ENCODE measurements at places on chromosomes 7 and 10.
A peak's percentile ranks its signal among the peaks of the same experiment; 100 is the strongest.

DNA sequence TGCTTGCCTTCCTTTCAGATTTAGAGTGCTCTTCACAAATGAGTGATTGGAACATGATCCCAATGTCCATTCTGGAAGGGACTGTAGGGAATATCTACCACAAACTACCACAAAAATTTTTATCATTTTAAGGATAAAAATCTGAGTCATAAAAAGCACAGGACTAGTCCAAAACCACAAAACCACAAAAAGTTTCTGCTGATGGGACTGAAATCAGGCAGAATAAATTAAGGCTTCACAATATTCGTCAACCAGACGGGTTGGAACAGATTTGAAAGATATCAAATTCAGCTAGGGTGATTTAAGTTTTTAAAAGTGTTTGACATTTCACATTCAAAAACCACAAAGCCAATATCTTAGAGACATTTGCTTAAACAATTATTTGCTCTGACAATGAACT, 100.1 kb upstream of the PTN start:
- DNase-seq = peak; percentile 32

GRCh38 chr7:46604241-46604661, 683.2 kb upstream of the IGFBP3 start:
- no peak for DNase-seq

GRCh38 chr7:70744492-70744891, 387.5 kb upstream of the GALNT17 start:
- no peak for DNase-seq

- DNase-seq = no peak
These were observed 132.3 kb upstream of the CHST15 start for GRCh38 chr10:124225467-124226270.

GRCh38 chr7:45387837-45388236, 186.3 kb upstream of the ADCY1 start:
- DNase-seq = no peak

DNA sequence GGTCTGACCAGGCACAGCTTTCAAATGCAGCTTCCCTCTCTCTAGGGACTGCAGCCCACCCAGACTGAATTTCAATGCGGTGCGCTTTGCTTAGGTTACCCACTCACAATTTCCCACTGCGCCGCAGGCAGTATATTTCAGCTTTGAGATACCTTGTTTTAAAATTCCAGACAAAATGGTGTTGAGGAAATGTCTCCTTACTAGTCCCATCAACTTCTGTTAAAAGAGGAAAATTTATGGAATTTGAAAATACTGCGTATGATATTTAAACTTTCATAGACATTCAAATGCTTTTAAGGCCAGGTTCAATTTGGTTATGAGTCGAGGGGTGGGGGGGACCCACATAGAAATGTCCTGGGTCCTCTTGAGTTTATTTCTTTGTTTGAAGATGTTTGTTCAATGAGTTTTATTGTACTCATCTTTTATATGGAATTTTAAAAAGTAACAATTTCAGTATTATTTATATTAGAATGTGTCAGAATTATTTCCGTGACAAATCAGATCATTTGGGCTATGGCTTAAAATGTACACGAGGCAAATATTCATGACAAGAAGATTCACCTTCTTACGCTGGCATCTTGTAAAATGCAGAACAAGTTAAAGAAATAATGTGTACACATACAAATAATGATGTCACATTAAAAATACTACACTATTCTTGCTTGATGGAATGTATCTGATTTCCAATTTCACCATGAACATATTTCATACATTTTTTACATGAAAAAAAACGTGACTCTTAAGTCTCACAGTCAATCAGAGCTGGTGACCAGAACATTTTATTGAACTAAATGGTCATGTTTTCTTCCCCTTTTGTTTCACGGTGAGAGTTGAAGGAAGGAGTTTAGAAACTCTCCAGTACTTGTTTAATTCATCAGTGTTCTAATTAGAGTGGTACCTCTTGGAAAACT, 1.3 kb downstream of the IKZF1 start:
- DNase-seq = no peak

DNA sequence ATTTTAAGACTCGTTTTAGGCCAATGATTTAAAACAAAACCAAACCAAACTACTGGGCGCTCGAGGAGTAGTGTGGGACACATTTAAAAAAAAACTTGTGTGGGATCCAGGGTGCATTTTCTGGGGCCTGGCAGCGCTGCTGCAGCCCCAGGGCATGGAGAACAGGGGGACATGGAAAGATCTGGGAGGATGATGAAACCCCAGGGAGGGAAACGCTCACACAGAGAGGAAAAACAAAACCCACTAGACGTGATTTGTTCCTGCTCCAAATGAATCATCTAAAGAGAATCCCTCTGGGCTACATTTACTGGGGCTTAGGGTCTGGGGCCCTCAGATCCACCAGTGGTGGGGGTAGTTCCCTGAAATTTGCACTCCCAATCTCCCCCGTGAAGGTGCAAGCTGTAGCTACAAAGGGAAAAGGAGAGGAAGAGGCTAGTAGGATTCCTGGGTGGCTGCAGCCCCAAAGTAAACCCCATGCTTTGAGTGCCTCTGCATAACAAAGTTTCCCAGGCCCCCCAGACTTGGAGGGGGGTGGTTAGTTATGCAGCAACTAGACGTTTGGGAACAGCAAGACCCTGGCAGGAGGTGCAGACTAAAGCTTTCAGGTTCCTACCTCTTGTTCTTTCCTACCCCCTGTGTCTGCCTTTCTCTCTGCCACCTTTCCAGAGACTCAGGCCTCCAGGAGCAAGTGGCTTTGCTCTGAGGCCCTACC, 14.5 kb upstream of the HOXA13 start:
- DNase-seq = no peak

GRCh38 chr10:48895803-48896195, 43.8 kb downstream of the LRRC18 start:
- no peak for DNase-seq

- peak; percentile 29 for DNase-seq
These were observed 45.5 kb downstream of the NOD1 start for GRCh38 chr7:30433082-30433481.

DNA sequence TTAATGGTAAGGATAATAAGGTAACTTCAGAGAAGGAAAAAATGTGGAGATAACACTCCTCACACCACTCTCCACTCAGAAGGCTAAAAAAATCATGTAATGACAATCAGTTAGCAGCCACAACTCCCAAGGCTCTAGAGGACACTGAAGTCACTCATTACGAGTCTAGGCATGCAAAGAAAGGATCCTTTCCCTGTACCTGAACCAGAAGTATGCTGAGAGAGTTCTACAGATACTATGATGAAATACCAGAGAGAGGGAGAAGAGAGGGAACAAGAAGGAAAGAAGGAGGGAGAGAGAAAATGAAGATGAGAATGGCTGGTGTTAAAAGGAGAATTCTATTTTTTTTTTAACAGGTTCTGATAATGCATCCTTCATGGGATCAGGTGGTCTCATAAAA, 224.3 kb upstream of the PLXNA4 start:
- no peak for DNase-seq

GRCh38 chr10:93746844-93747284, 10.9 kb upstream of the LGI1 start:
- peak; percentile 82 for DNase-seq
